ENCODE measurements at places on chromosomes 3 and 15.

GRCh38 chr3:18946524-18946923 is 201.8 kb upstream of the KCNH8 start:
- no peak for DNase-seq

DNA sequence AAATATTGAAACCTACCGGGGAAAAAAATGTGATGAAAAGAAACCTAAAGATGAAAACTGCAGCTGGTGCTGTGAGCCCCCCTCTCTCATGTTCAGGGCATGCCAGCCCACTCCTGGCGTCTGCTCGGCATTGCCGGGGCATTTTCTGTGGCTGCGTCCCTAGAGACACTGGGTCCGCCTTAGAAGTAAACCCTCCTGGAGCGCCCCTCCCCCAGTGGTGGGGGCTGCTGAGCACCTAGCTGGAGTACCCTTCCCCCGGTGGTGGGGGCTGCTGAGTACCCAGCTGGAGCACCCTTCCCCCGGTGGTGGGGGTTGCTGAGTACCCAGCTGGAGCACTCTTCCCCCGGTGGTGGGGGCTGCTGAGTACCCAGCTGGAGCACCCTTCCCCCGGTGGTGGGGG is 24.5 kb upstream of the GABRA5 start:
- DNase-seq = no peak

DNA sequence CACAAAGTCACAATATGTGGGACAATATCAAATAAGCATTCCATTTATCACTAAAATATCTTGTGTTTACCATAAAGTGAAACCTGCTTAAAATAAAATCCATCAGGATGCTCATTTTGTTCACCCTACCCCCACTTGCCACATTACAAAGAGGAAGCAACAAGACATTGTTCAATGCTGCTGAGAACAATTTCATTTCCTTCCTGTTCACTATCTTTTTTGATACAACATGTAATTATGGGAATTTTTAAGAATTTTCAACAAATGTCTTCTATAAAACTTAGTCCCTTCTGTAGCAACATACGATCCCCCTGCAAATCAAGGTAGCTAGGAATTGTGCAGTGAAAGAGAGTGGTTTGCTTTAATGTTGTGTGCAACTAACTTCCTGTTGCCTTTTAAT is 34.9 kb upstream of the GPR160 start:
- no peak for DNase-seq

DNA sequence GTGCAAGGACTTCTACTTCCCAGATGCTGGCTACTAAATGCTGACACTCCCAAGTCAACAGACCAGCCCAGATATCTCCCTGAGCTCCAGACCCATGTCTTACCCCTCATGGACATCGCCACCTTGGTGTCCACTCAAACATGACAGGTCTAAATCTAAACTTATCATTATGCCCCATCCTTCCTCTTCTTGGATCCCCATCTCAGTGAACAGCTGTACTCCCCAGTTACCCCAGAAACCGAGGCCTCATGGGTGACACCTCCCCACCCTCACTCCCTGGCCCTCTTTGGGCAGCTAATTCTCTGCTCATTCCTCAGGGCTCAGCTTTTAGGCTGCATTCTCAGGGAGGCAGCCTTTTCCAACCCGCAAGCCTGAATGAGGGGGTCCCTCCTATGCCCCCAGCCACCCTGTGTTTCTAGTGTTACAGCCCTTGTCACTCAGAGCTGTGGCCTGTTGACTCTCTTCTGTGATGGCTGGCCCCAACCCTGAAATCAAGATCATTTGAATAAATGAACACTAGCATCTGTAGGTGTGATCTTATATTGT is 5.4 kb downstream of the EHD4 start:
- DNase-seq = no peak

- DNase-seq = no peak
These were observed 2.7 kb downstream of the RFTN1 start for GRCh38 chr3:16510620-16511319.

DNA sequence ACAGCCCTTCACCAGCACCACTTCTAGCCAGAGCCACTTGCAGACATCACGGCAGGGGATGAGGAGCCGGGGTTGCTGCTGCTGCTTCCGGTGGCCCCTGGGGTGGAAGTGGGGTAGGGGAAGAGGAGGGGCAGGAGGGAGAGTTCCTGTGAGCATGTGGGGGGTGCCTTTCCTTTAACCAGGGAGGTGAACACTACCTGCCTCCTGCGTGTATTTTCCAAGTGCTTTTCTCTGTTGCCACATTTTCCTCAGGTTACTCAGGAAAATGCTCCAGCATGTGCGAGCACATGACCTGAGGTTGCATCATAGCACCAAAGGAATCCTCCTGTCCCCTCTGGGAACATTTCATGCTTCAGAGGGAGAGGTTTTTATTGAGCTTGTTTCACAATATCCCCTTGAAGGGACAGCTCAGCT is 12.2 kb upstream of the SACM1L start:
- no peak for DNase-seq

DNA sequence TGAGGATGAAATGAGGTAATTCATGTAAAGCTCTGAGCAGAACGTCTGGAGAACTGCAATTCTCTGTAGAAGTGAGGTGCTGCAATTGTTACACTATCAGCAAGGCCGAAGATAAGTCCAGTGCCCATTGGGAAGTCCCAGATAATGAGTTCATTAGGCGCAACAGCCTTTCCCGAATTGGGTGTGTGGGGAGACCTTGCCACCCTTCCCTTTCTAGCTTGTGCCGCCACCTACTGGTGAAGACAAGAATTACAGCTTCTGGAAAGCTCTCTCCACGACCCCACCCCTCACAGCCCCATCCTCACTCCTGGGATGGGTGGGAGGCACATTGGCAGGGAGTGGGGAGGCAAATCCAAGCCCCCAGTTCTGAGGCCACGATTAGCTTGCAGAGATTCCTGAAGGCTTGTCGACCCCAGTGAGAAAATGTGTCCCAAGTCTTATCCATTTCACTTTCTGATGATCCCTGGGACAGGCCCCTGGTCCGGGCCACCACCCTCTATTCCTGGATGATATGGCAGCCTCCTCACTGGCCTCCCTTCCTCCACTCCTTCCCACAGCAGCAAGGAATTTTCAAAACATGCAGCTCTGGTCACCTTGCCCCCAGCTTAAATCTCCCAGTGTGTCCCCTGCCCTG is 36.4 kb downstream of the FAM3D start:
- peak; percentile 35 for DNase-seq

- no peak for DNase-seq
These were observed 3.9 kb downstream of the MST1R start for GRCh38 chr3:49899815-49900214.

GRCh38 chr3:98612587-98612986 is 19.2 kb upstream of the CPOX start:
- DNase-seq = no peak

GRCh38 chr15:27260523-27260922 is 289.5 kb downstream of the GABRG3 start:
- DNase-seq = no peak

- DNase-seq = no peak
These were observed 2.6 kb downstream of the SLITRK3 start for GRCh38 chr3:165193366-165194254.

DNA sequence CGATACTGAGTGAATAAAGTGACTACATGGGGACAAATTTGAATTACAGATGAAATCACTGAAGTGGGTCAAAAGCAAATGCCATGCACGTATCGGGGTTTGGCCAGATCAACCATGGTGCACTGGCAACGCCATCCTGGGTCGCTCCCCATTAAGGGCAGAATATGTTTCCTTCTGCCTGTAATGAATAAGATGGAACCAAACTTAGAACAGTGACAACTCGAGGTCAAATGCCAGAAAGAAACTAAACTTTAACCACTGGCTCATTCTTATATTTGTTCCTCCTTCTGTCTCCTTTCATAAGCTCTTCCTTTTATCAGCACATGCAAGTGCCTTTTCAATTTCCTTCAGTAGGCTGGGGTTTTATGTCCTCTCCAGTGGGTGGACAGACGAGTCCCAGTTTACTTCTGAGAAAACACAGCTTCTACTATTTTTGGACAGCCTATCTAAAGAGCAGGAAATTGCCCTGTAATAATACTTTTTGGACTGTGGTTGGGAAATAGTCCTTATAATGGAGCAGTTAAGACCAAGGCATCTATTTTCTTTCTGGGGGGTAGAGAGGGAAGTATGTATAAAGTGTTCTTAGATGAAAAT is 61.4 kb downstream of the WHAMM start:
- DNase-seq = no peak

- DNase-seq = no peak
These were observed 47.6 kb downstream of the PSMD6 start for GRCh38 chr3:63975723-63976122.

Data from stimulated activated CD8-positive, alpha-beta memory T cell treated with anti-CD3 and anti-CD28 coated beads, Interleukin-15, amount 100 ng/mL, for 24 hours (primary cell).